Stimulated activated CD8-positive, alpha-beta memory T cell treated with anti-CD3 and anti-CD28 coated beads, Interleukin-15, amount 100 ng/mL, for 24 hours (primary cell): ENCODE measurements at places on chromosomes 2 and 18.

GRCh38 chr2:69248232-69248631 is 138.8 kb downstream of the GFPT1 start:
- DNase-seq, result no peak

- DNase-seq, result no peak
These were observed 42.4 kb upstream of the FIGN start for GRCh38 chr2:163778045-163778781.

DNA sequence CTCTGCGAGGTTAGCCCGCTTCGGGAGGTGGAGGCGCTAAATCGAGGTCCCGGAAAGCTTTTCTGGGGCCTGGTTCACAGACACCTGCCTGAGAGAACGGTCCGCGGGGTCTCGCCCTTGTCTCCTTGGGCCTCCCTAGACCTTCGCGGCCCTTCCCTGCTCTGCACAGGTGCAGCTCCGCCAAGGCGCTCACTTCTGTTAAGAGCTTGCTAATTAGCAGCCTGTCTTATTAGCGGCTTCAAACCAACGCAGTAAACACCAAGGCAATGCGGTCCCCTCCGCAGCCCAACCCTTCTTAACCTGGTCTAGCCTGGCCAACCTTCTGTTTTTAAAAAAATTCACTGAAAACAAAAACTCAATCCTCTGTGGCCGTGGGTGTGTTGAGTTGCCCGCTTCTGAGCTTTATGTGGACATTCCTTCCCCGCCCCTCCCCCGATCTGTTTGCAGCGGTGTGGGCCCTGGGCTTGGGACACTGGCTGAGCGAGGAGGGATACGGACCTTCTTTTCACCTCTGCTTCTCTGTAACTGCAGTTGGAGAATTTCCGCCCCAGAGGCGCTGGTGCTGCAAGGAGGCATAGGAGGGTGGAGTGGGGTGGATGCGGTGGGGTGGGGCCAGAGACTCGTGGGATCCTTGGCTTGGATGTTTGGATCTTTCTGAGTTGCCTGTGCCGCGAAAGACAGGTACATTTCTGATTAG is 3.4 kb upstream of the HOXD4 start:
- no peak for DNase-seq

- DNase-seq, result no peak
These were observed at the start of gene SOCS6 for GRCh38 chr18:70288851-70289328. Gene SOCS6 (plus strand): TSS chr18:70289045. CDS start chr18:70324669, 35,624 bp downstream.

GRCh38 chr2:157420771-157421323 is 23.0 kb downstream of the CYTIP start:
- DNase-seq, result no peak

GRCh38 chr2:165198181-165198580 is 5.7 kb downstream of the SCN3A start:
- DNase-seq, result no peak

DNA sequence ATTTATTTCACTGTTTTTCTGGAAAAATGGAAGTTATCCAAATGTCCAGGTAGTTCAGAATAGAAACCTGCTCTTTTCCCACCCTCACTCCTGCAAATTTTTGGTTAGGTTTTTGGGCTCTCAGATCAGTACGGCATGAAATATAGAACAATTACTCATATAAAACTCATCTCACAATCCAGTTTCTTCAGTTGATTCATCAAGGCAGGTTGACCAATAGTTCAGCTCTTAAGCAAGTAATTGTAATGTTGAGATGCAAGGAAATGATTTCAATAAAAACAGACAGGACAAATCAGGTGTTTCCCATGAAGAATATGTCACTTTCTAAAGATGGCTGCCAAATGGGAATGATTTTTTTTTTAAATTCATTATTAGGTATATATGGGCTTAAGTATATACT is 2.0 kb downstream of the RAB27B start:
- DNase-seq, result no peak

- no peak for DNase-seq
These were observed 649.2 kb downstream of the ZEB2 start for GRCh38 chr2:143870696-143871095.

DNA sequence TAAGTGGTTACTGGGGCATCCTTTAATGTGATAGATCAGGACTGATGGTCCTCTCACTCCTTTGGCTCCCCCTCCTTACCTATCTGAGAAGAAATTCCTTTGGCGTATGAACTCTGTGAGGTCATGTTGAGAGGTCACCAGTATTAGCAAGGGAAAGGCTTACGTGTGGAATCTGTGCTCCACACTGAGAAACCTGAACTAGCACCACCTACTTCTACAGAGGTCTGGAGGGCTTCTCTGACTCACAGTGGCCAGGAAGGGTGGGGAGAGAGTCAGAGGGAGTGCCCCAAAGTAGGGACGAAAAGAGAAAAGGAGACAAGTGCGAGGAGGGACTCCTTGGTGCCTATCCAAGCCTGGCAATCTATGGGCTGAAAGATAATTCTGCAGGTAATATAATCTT is 348.6 kb downstream of the TNS1 start:
- DNase-seq, result no peak

DNA sequence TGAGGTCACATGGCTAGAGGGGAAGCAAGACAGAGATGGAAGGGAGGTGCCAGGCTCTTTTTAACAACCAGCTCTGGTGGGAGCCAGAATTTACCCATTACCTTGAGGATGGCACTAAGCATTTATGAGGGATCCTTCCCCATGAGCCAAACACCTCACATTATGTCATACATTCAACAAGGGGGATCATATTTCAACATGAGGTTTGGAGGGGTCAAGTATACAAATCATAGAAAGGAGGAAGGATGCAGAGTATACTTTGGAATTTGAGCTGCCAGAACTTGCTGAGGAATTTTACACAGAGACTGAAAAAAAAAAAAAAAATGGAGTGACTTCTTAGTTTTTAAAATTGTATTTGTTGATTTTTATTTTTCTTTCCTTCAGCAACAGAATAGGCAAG is 891.4 kb downstream of the CCDC85A start:
- no peak for DNase-seq

GRCh38 chr18:54926593-54927325 is 32.5 kb downstream of the CCDC68 start:
- DNase-seq, result no peak

DNA sequence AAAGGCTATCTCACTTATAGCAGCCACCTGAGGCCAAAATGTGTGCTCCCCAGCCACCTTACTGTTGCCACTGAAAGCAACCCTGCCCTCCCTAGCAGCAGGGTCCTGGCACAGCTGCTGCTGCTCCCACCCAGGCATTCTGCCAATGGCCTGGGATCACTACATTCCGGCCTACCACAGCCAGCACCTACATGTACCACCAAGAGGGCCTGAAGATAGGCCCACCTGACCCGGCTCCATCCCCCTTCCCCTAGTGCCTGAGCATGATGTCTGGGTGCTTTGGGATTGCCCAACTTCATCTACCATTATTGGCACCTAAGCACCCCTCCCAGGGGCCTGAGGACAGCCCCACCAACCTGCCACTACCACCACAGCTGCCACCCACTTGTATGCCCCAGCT is 34.6 kb upstream of the PAX3 start:
- no peak for DNase-seq

- DNase-seq, result no peak
These were observed 33.0 kb downstream of the CTIF start for GRCh38 chr18:48571639-48572384.

DNA sequence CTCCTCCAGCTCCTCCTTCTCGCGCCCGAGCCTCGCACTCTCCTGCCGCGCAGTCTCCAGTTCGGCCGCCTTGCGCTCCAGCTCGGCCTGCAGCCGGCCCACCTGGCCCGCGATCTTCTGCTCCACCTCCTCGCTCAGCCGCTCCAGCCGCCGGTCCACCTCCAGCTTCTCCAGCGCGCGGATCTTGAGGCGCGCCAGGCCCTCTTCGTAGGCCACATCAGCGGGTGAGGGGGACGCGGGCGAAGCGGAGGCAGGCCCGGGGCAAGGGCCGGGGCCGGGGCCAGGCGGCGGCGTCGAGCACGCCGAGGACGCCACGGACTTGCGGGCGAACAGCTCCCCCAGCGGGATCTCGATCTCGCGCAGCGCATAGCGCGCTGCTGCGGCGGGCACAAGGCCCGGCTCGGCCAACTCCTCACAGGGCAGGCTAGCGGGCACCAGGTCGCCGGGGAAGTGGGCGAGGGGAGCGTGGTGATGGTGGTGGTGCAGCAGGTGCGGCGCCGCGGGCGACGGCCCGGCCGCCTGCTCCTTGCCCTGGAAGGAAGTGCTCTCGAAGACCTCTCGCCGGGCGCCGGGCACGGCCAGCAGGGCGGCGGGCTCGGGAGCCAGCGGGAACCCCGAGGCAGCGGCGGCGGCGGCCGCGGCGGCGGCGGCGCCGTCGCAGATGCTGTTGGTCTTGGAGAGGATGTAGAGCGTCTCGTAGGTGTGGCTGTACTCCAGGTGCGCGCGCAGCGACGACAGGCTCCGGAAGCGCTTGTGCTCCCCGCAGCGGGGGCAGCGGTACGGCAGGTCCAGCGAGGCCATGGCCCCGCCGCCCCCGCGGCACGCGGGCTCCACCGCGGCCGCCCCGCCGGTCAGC is 15.2 kb downstream of the FBXO41 start:
- no peak for DNase-seq

DNA sequence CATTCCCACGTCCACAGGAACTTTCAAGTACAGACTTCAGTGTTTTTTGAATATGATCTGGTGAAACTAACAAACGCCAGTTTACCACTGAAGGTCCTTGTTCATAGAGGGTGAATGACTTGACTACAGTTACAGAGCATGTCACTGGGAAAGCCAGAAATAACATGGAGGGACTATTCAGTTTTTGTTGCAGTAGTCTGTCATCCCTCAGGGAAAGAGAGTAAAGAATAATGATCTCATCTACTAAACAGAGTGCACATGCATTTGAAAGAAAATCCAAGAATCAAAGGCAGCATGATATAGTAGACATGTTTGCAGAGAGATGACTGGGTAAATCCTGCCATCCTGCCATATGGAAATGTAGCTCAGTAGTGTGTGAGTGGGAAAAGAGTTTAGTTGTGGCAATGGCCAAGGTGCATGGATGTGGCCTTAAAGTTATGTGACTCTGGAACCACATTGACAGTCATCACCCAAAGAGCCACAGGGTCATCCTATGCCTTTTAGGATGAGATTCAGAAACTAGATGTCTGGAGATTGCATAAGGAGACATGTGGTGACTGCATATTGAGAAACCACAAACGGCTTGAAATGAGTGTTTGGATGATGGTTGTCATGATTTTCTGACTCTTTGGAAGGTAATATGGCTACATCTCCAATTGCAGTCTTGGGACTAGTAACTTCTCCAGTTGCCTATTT is 125.3 kb upstream of the ZEB2 start:
- DNase-seq, result no peak

DNA sequence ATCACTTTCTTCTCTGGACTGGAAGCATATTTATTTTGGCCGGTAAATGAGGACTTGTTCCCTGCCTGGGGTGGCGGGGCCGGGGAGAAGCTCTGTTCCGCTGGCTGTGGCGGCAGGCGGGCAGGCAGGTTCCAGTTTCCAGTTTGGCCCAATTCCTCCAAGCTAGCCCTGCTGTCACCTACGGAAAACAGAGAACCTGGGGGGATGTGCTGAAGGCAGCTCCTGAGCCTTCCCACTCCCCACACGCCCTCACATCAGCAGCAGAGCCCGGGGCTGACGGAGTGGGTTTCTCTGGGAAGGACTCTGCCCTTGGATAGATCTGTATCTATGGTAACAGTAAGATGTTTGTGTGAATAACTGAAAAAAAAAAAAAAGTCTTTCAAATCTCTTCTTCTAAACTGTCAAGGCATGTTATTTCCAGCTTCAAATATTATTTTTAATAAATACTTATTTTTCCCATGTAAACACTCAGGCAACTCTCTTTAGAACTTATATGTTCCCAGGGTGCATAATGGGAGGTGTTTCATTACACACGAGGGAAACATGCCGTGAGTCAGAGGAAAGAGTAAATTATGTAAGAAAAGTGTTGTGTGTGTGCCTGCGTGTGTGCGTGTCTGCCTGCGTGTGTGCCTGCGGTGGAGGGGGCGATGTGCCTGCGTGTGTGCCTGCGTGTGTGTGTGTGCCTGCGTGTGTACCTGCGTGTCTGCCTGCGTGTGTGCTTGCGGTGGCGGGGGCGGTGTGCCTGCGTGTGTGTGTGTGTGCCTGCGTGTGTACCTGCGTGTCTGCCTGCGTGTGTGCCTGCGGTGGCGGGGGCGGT is 116.1 kb upstream of the ZNF516 start:
- DNase-seq, result no peak

GRCh38 chr2:224982910-224983711 is 59.2 kb downstream of the DOCK10 start:
- no peak for DNase-seq

DNA sequence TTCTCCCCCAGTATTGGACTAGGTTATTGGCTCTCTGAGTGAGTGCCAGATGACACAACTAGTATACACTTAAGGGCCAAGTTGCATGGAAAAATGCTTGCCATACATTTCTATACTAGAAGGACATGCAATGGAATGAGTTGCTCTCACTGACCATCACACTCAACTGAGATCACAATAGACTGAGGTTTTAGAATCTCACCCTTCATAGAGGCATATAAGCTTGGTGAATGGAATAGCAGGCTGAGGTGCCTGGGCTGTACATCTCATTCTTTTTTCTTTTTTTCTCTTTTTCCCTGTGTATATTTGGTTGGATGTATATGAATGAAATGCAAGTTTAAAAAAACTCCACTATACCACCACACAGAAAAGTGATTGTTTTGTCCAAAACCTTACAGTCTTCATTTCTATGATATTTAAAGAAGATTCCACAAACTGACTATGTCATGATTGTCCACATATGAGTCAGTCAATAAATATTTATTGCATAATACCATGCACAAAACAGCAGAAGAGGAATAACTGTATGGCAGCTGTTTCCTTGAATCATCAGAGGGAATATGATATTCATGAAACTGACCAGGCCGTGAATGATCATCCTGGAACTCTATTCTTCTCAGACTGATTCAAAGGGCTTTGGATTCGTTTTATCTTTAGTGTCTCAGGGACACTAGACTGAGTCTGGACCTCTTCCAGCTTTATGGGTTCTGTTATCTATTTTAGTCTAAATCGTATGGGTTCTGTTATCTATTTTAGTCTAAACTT is 122.6 kb upstream of the STK17B start:
- DNase-seq, result no peak

DNA sequence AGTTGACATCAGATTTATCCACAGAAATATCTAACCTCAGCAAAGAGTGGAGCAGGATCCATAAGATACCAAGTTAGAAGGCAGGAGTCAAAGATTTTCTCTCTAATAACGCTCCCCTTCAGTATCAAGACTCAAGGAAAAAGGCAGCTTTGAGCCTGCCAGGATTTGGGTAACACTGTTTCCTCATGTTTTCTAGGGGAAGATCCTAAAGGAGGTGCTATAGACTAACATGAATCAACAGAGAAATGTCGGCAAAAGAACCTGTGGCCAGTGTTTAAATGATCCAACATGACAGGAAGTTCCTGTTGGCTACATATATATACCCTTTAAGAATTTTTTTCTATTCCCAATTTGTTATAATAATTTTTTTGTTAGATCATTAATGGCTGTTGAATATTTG is 402.3 kb downstream of the TGIF1 start:
- DNase-seq, result no peak

DNA sequence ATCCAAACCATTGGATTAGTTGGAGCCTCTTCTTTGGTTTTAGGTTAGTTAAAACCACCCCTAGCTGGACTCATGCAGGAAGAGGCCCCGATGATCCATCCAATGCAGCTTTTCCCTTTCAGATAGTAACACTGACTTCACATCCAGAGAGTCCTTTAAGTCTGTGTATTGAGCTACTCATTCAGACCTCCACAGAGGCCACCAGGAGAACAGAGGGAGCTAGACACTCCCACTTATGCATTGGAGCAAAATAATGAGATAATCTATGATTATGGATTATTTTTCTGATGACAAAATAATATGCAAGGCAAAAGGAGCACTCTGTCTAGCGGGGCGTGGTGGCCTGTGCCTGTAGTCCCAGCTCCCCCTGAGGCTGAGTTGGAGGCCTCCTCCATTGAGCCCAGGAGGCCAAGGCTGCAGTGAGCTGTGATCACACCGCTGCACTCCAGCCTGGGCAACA is 1.6 kb upstream of the ROCK2 start:
- no peak for DNase-seq

- DNase-seq, result no peak
These were observed 1135.1 kb upstream of the CHAC2 start for GRCh38 chr2:52632543-52632942.
